Left lobe of liver (tissue), 2 donors: ENCODE measurements at places on chromosomes 13 and 19.

- no peak for DNase-seq
Observed at GRCh38 chr13:72782717-72783116, 784 bp downstream of the PIBF1 start.

- DNase-seq: no peak
Observed at GRCh38 chr13:91196958-91197357, 150.5 kb upstream of the MIR17HG start.

- DNase-seq: no peak
Observed at GRCh38 chr13:42707586-42707985, 73.8 kb upstream of the FAM216B start.

DNA sequence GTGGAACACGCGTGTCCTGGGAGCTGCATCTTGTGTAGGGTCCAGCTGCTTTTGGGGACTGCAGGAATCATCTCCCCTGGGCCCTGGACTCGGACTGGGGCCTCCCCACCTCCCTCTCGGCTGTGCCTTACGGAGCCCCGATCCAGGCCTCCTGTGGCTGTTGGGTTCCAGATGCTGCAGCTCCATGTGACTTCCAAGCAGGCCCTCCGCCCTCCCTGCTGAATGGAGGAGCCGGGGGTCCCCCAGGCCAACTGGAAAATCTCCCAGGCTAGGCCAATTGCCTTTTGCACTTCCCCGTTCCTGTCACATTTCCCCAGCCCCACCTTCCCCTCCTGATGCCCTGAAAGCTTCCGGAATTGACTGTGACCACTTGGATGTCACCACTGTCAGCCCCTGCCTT lies 6.2 kb upstream of the PGLS start:
- DNase-seq: no peak

DNA sequence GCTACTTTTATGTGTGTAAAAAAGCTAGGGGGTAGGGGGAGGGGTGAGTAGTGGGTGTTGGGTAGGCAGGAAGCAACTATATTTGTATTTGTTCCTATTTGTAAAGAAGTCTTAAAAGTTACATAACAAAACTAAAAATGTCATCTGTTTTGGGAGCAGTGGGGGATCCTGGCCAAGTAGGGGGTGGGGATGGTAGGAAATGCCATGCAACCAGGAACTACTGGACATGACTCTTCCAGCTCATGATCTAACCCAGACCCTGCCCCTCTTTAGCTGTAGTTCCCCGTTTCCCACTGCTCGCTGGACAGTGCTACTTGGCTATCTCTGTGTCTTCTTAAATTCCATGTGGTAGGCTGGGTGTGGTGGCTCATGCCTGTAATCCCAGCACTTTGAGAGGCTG lies 3.2 kb downstream of the GTF3A start:
- no peak for DNase-seq

DNA sequence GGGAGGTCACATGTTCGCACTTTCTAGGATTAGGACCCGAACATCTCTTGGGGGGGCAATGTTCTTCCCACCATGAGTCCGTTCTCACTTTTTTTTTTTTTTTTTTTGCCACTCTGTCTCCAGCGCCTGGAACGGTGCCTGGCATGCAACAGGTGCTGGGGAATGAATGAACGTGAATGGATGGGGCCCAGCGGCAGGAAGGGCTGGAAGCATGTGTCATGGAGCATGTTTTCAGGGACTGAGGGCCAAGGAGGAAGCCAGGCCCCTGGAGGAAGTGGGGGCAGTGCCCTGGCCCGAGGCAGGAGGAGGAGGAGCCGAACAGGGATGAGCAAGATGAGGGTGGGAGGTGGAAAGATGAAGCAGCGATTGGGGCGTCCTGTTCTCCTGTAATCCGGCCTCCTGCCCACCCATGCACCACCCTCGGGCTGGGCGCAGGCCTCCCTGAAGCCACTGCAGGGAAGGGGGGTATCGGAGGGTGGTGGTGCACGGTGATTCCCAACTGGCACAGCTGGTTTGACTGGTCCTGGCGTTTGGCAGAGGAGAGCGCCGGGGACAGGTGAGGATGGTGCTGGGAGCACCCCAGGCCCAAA lies 8.8 kb upstream of the SULT2B1 start:
- no peak for DNase-seq

GRCh38 chr19:30864391-30865215 lies 484.6 kb downstream of the TSHZ3 start:
- no peak for DNase-seq
